GM04503 (cell line): ENCODE measurements at places on chromosomes 3 and 15.

- DNase-seq: peak; percentile 63
Measured at GRCh38 chr3:72976281-72976741, 20.3 kb upstream of the PPP4R2 start.

GRCh38 chr3:36824443-36824842 lies 60.1 kb upstream of the DCLK3 start:
- no peak for DNase-seq

DNA sequence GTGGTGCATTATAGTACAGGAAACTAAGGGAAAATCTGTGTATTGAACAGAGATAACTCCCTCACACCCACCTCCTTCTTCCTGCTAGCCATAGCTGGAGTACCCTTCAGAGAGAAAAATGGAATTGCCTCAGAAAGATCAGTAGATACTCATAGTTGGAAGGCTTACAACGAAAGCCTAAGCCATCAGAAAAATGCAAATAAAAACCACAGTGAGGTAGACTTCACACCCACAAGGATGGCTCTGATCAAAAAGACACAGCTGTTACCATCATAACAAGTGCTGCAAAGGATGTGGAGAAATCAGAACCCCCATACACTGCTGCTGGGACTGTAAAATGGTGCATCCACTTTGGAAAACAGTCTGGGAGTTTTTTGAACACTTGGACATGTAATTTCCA lies 7.4 kb upstream of the DLG1 start:
- peak; percentile 77 for DNase-seq

DNA sequence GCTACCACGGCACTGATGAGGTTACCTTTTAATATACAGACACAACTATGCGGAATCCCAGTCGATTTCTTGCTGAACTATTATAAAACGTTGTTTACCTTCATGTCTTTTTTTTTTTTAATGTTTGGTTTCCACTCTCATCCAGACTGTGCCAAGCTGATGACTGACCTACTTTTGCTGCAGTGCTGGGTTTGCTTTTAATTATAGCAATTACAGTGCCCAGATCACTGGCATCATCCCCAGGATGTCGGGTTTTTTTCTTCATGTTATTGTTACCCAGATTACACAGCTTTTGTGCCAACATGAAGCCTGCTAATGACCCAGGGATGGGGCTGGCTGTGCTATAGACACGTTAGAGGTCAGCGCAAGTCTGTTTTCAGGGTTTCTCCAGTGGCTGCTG lies 294.0 kb upstream of the ATP10A start:
- DNase-seq: no peak

- no peak for DNase-seq
Measured at GRCh38 chr3:8562081-8562595, 60.5 kb downstream of the LMCD1 start.

GRCh38 chr15:75422554-75422953 lies 28.9 kb downstream of the SIN3A start:
- no peak for DNase-seq

DNA sequence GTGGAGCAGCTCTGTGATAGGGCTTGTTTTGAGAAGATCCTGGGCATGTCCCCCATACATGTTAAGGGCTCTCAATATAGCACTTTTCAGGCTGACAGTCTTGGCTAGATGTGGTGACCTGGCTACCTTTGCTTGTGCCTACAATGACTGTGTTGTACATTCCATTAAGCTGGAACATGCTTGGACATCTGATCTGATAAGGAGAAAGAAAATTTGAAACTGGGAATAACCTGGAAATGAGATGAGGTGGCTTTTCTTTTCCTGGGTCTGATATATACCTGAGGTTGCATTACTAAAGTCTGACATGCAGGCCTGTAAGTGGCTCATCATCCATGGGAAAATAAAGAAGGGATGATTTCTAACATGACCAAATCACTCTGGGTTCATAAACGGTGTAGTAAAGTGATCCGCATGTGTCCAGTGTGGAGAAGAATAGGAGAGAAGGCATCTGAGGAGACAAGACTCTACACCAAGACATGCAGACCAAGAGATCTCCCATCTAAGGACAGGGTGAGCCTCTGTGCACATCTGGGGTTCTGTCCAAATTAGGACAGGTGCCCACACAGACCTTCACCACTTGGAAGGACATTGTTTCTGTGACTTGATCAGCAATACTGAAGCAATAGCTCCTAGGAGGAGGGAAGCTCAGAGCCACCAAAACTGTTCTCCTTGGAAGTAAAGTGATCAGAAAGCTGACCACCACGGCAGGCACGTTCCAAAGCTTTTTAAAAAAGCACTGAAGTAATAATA lies 62.0 kb downstream of the KLHL6 start:
- no peak for DNase-seq

DNA sequence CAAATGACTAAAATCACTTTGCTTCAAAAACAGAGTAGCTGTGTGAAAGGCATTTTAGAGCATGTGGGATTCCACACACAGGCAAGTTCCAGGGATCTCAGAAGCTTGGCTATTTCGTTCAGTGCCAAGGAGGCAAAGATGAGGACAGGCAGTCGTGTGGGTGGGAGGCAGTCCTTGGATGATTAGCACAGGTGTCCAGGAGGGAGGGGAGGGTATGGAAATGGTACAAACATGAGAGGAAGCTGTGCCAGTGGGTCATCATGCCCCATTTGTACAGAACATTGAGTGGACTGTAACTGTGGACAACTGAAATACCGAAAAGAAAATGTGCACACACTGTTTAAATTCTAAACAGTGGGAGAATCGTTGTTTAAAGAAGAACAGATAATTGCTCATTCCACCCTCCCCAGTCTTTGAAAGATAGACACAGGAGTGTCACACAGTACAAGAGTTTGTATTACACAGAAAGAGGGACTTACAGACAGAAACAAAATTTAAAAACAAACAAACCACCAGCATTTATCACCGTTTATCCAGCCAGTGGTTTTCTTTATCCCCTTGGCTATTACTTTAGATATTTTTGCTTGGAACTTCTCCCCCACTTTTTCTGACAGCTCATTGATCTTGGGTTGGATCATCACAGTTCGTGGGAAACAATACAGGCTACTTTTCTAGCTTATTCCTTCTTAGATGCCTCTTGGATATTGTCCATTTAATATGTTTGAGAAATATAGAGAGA lies 122.9 kb downstream of the GREM1 start:
- DNase-seq: no peak

GRCh38 chr3:4595710-4596113 lies 102.6 kb downstream of the ITPR1 start:
- DNase-seq: no peak

- no peak for DNase-seq
Measured at GRCh38 chr3:172635588-172635987, 75.3 kb downstream of the NCEH1 start.

DNA sequence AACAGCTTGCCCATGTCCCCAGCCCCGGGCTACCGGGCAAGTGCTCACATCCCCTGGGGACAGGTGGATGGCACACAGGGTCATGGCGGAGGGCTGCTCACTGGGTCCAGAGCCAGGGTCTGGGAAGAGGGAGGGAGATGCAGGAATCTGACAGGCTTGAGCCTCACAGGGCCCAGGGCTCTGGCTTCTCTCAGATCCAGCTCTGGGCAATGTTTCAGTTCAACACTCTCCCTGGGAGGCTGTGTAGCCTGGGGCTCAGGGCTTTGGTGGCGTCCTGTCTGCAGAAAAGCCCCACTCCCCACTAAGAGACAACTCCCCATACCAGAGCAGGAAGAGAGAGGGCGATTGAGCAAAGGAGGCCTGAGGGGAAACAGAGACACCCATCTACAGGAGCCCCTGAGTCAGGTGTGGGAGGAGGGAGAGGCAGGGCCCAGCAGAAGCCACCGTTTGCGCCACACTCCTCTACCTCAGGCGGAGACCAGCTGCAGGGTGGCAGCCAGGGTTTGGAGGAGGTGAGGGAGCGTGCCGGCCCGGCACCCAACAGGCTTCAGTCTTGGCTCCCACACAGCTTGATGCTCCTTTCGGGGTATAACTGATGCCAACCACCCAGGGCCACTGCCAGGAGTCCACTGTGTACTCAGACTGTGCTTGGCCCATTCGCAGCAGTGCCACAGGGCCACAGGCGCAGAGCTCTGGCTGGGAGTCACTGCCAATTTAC lies 16.8 kb upstream of the SRP14 start:
- DNase-seq: no peak

DNA sequence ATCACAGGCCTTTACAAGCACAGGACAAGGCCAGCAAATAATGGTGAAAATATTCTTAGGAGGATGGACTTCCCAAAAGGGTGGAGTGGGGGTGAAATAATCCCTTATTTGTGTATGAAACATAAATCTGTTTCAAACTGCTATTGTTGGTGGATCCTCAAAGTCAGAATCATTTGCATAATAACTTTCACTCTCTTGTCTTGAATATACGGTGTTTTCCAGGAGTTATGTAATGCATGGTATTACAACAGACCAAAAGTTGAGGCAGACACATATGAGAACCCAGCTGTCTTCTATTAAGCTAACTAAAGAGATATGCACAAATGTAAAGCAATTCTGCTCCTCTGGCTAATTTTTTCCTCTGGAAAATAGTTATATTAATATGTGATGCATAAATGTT lies 57.7 kb downstream of the PRTG start:
- no peak for DNase-seq

DNA sequence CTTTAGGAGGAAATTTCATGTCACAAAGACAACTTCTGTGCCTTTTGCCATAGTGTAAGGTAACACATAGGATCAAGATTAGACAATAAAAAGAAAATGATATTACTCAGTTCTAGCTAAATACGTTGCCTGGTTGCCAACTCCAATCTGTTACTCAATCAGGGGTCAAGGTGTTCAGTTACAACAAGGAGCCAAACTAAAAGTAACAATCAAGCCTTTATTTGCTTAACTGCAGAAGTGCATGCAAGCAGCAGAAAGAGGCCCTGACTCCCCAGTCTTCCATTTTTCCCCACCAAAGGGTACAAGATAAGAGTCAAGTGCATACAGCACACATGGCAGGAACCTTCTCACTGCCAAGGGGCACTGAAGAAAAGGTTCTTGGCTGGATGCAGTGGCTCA lies 28.3 kb upstream of the PPP4R2 start:
- no peak for DNase-seq

DNA sequence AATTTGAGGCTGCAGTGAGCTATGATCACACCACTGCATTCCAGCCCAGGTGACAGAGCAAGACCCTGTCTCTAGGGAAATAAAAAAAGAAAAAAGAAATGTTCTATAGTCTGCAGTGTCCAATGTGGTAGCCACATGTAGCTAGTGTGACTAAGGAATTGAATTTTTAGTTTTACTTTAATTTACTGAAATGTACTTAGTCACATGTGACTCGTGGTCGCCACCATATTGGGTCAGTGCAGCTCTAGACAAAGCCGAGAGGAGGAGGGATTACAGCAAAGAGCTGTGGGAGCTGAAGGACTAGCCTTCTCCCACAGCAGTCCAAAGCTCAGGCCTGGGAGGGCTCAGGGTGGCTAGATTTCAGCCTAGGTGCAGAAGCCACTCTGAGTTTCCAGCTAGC lies 65.9 kb upstream of the NTRK3 start:
- DNase-seq: no peak

GRCh38 chr3:72288955-72289691 lies 504.2 kb upstream of the PROK2 start:
- DNase-seq: peak; percentile 47

GRCh38 chr3:157275832-157276231 lies 115.9 kb upstream of the CCNL1 start:
- no peak for DNase-seq

GRCh38 chr3:147403511-147403910 lies 2.8 kb downstream of the ZIC4 start:
- no peak for DNase-seq

- DNase-seq: peak; percentile 47
Measured at GRCh38 chr3:64150623-64151207, 74.6 kb downstream of the PRICKLE2 start.

DNA sequence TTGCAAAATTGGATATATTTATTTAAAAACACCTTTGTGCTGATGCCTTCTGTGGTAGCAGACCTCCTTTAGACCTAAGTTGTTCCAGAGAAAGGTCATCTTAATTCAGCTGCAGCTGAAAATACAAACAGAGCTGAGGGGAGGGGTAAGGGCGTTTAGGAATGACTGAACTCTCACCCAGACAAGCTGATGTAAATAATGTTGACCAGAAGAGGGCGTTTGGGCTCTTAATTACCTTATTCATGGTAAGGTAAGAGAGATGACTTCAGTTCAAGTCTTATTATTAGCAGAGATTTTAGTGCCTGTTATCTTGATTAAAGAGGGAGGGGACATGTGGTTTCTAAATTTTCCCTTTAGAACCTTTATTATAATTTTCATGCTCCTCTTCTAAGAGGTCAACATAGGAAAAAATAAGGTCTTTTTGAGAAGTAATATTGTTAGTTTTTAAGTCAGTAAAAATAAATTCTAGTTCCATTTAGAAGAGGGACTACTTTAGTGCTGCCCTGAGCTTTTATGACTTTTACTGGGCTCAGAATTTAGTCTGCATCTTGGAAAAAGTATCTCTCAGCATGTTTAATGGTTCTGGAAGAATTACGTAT lies 46.3 kb downstream of the GPR171 start:
- DNase-seq: no peak

DNA sequence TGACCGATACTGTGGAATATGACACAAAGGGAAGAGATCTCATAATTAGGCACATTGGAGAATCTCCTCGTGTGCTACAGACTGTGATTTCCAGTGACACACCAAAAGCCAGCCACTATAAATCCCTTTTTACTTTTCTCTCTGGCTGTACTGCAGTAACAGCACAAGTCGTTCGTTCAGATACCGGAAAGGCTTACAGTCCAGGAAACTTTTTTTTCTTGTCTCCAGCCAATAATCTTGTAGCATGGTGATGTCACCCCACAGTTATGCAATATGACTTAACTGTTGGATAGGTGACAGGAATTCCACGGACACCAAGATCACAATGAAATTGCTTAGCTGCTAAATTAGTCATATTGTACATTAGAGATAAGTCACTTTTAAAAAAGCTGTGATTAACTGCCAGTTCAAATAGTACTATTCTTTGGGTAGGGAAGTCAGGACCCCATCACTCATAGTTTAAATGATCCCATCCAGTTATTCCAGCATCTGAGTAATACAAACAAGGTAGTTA lies 36.3 kb upstream of the TSC22D2 start:
- DNase-seq: peak; percentile 98

DNA sequence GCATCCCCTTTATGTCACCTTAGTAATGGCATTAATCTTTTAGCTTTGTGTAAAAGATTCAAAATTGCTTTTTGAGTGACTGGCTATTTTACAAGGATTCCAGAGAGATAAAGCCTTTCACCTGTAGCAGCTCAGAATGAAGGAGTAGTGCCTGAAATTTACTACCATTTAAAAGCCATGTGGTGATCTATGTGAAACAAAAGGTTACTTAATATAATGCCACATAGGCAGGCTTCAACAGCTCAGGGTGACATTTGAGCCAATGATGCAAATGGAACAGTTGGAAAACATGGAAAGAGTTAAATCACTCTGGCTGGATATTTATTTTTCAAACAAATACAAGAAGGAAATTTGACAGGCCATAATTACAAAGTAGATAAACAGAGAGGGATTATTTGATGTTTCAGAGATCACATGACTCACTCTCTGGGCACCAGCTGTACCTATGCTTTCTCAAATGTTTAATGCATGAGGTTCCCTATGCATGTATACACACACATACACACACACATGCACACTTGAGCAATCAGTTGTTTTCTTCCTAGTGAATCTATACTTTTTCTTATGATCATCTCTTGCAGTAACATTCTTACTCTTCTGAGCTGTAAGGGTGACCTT lies 171.5 kb downstream of the ZMAT3 start:
- no peak for DNase-seq

- no peak for DNase-seq
Measured at GRCh38 chr3:50662408-50662807, 12.3 kb upstream of the DOCK3 start.

- DNase-seq: peak; percentile 94
Measured at GRCh38 chr15:89836267-89837133, 21.8 kb upstream of the ANPEP start.

- DNase-seq: no peak
Measured at GRCh38 chr15:98561169-98561941, 87.0 kb upstream of the IGF1R start.
